ENCODE measurements at places on chromosomes 4 and X. TPM values are rescaled to one million over a fixed set of nuclear protein-coding genes. Genes with fewer than 3 reads are reported as not detected.

EDA2R gene
- 0.83 TPM for total RNA-seq

HHIP gene
- total RNA-seq = 0.31 TPM

SPCS3 gene
- total RNA-seq = 45.7 TPM

UGT2A1 gene
- not detected for total RNA-seq

RAB41 gene
- not detected for total RNA-seq

PAK3 gene
- 0.85 TPM for total RNA-seq

CLCN5 gene
- total RNA-seq = 1.9 TPM

PABPC5 gene
- total RNA-seq = 1.6 TPM

BEX5 gene
- 4.7 TPM for total RNA-seq

NEK1 gene
- total RNA-seq = 9.3 TPM

CD38 gene
- total RNA-seq = 4.9 TPM

MBTPS2 gene
- total RNA-seq = 6.9 TPM

IL2 gene
- total RNA-seq = not detected

MAGEH1 gene
- 26.7 TPM for total RNA-seq
